ENCODE measurements at places on chromosomes 4 and X.

DNA sequence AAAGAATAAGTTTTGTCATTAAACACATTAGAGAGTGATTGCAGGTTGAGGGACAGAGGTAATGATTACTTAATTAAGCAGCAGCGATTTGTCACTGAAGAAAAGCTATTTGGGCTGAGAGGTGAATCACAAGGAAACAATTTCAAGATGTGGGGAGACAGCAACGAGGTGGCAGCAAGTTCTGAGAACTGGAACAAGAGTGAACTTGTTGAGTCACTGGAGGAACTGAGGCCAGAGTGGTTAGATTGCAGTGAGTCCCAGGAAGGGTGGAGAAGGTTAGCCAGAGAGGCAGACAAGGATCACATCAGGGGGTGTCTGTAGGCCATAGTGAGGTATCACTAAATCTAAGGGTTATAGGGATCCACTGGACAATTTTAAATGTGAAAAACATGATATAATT is 57.9 kb upstream of the TMPRSS11A start:
- no peak for DNase-seq

DNA sequence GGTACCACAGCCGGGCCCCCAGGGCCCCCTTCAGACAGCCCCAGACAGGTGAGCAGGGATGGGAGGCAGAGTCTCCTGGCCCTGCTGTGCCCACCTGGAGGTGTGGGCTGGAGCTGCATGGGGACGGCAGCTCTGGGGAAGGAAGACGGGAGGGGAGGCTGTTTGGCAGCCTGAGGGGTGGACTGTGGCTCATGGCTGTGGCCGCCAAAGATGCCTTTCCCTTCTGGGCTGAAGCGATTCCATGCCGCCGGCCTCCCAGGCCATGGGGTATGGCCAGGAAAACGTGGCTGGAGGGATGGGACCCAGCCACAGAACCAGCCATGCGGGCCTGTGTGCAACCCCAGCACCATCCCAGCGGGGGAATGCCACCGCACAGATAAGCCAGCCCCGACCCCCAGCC is 65.7 kb downstream of the FAM53A start:
- DNase-seq: no peak

DNA sequence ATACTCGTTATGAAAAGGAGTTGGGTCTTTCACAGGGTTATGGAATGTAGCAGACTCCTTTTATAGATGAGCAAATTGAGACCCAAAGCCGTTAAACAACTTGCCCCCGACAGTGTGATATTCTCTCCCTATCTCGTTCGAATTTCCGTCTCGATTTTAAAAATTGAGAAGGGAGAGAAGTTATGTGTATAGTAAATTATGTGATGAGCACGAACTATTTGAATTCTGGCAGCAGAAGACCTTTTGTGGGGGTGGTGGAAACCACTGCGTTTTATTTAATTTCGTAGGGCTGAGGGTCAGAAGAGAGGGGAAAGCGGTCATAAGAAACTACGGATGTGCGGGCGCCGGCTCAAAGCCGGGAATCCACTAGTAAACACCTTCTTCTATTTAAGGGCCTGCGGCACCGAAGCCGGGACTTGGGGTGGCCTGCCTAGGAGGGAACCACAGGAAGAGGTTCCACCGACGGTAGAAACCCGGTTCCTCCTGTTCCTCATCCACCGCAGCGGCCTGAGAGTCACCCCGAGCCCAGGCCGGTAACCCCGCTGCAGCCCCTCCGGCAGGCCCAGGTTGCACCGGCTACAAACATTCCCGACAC is 1.5 kb upstream of the DDX3X start:
- no peak for DNase-seq

DNA sequence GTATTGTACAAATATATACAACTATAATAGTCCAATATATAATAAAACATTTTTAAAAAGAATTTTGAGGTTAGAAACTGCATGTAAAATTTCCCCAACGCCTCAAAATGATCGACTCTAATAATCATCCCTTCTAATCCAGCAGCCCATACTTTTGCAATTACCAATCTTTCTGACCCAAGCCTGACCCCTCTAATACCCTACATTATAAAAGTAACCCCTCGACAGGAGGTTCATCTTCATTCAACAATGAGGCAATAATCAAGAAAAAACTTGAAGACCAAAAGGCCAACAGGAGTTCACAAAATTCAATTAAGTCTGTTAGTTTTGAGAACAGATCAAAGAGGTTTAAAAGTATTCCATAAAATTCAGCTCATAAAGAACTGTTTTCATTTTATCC is 393.5 kb downstream of the GPM6A start:
- DNase-seq: no peak

DNA sequence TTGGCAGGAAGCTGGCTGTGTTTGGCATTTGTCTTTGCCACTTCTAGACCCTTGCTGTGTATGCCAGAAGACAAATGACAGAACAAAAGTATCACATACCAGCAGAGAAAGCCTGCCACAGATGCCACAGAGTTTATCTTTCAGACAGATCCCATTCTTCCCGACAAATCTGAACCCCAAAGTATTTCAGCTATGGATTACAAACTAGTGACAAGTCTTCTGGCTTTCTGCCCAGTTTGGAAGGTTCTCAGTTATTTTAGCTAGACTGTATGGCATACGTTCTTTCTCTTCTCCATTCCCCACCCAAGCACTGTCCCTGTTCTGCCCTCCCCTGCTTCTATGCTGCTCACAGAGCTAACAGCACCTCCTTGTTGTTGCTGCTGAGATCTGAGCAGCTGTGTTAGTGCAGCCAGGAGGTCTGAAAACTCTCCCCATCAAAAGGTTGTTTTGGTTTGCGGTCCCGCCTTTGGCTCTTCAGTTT is 236.7 kb downstream of the FRAS1 start:
- DNase-seq: no peak

DNA sequence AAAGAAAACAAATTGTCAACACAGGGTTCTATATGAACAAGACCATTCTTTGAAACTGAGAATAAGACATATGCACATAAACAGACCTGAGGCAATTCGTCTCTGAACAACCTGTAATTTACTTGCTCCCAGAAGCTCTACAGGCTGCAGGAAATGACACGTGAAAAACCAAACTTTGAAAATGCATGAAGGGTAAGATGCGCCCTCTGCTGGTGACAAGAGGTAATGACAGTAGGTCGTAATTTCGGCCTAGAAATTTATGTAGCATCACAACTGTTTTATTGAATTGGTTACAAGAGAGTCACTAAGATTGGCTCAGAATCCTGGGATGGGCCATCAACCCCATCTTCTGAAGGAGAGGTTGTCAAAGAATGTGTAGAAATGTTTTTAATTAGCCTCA is 276.5 kb downstream of the PPP4R3C start:
- no peak for DNase-seq

DNA sequence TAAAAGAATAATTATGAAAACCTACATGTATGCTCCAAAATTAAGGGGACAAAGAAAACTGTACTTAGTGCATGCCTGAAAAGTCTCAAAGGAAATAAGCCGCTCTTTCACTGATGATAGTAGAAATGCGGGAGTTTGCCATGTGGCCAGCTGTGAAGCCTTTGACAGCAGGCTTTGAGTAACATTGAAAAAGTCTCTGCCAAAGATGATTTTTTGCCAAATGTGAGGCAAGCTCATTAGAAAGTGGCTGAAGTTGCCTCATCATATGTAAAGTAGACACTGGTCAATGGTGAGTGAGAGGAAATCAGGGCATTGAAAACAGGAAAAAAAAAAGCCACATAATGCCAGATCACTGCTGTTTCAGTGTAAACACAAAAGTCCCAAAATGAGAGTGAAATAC is 2360.1 kb downstream of the PCDH7 start:
- no peak for DNase-seq

DNA sequence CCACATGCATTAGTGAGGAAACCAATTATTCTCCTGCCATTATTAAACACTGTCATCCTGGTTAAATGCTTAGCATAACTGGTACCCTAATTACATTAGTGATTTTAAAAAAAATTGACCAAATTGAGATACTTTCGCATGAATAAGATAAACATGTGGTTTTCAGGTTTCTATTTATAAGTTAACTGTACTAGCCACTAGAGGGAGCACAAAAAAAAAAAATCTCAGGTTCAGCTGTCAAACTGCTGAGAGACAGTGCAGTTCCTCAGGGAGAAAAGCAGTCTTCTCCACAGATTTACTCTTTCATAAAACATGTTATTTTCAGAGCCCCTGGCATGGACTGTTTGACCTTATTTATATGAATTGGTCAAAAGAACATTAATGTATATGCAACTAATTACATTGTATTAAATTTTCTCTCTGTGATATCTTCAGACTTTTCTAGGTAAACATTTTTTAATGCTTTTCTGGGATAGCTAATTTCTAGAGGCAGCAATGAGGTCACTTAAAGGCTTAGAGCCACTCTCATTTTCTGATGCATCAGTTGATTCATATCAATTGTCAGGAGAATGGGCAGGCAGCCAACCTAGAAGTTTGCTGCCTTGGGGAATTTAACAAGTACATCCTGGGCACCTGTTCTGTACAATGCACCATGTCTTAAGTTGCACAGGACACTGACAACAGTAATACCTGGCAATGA is 167.5 kb downstream of the CDS1 start:
- DNase-seq: no peak

DNA sequence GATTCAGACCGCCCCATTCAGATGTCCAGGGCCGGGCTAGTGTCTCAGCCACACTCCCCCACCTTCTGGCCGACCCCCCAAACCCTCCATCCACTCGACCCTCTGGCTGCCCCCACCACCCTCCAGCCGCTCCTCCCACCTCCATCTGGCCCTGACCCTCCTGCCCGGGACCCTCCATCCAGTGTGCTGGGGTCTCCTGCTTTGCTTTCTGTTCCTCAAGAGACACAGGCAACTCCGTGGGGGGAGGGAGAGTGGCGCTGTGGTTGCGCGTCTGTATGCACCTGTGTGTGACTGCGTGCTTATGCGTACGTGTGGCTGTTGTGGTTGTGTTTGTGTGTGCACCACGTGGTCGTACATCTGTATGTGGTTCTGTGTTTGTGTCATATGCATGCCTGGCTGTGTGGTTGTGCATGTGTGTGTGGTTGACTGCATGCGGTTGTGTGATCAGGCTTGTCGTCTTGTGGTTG is 33.3 kb downstream of the CPLX1 start:
- DNase-seq: no peak

DNA sequence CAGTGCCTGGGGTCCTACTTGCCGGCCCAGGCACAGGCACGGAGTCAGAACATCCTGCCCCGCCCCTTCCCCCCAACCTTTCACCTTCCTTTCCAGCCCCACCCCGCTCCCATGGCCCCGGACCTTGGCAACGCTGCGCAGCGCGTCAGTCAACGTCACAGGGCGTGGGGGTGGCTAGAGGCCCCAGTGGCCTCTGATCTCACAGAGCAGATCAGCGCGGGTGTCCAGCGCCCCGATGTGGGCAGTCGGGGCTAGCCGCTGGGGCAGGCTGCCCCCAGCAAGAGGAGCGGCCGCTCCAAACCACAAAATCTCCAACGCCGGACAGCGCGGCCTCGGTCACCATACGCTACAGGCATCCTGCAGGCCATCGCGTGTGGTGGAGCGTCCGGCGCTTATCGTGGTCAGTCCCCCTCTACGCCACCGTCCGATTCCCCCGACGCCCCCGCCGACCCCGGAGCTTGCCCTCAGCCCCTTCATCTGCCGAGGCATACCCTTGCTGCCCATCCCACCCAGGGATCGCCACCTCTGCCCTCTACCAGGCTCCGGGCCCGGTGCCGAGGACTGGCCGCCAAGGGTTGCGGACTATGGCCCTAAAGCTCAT is 69.6 kb upstream of the APOOL start:
- no peak for DNase-seq

GRCh38 chr4:176013476-176014247 is 52.0 kb upstream of the WDR17 start:
- DNase-seq: no peak

- DNase-seq: no peak
These were observed 35.1 kb upstream of the NPY2R start for GRCh38 chr4:155173371-155173770.

DNA sequence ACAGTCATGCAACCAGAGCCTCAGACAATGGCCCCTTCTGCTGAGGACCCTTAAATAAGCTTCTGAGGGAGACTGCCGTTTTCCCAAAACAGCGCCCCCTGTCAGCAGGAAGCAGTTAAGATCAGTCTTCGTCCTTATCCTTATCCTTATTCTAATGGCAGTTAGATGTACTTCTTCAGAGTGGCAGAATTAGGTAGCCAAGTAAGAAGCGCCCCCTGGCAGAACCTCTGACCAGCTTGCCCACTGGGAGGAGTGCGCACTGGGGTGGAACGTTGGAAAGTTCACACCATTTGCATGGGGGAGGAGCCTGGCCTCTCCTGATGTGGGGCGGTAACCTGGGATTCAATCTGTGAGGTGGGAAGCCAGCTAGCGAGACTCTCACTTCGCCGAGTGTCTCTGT is 133.6 kb upstream of the QRFPR start:
- no peak for DNase-seq
